ENCODE measurements at places on chromosomes 2 and 18.

GRCh38 chr2:176104316-176105077 is 2.6 kb upstream of the HOXD11 start:
- no peak for DNase-seq

- DNase-seq = no peak
Measured at GRCh38 chr18:79955302-79956075, 4.0 kb upstream of the SLC66A2 start.

GRCh38 chr2:238521870-238522269 is 95.1 kb downstream of the ASB1 start:
- no peak for DNase-seq

DNA sequence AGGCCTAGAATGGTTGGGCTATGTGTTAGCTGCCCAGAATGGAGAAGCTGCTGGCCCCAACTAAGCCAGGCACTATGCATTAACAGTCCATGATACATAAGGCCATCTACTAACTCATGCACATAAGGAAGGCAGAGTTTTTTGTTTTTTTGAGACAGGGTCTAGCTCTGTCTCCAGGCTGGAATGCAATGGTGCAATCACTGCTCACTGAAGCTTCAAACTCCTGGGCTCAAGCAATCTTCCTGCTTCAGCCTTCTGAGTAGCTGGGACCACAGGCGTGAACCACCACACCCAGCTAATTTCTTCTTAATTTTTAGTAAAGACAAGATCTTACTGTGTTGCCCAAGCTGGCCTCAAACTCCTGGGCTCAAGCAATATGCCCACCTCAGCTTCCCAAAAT is 37.6 kb downstream of the GPR45 start:
- DNase-seq = no peak

DNA sequence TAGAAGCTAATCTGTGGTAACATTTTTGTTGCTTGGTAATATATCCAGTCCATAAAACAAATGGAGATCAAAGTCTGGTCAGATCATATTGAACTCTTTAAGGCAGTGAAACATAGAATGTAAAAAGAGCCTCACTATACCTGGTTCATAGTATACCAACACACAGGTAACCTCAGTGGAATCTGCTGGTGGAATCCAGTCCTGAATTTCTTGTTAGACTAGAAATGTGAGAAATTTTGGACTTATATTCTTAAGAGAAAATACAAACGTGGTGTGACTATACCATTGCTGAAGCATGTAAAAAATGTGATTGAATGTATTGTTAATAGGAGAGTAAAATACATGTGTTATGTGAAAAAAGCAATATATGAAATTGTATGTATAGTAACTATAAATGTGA is 46.1 kb upstream of the GRHL1 start:
- no peak for DNase-seq

GRCh38 chr2:36456227-36457175 is 100.9 kb downstream of the CRIM1 start:
- DNase-seq = no peak

DNA sequence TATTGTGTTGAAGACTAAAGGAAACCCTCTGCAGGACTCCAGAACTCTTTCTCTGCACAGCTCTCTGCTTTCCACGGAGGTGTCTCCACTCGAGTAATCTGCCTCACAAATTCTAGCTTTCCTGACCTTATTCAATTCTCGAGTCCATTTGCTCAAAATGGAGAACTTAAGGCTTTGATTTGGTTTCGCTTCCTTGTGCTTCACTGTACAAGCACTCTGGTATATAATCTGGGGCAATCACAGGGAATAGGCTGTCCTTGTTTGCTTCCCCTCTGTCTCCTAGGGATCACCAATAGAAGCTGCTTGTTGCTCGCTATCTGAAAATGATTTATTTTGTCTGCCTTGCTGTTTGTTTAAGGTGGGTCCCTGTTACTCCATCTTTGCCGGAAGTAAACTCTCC is 129.1 kb upstream of the DOCK10 start:
- no peak for DNase-seq

- DNase-seq = no peak
Measured at GRCh38 chr2:225097035-225097434, 54.8 kb upstream of the DOCK10 start.

- DNase-seq = no peak
Measured at GRCh38 chr2:181998041-181998835, 12.6 kb downstream of the PPP1R1C start.

DNA sequence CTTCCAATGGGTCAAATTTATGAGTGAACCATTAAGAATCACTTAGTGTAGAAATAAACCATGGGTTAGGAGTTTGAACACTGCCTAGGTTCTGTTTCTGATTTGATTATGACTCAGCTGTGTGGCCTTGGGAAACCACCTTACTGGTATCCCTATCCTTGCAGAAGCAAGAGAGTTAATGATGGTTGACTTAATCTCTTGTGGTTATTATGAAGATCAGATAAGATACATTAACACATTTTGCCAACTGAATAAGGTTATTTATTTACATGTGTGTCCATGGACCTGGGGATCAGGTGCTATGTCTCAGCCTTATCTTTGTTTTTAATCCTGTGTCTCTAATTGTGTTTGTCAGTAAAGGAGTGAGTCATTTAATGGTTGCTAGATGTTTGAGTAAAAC is 5.4 kb upstream of the KCNJ13 start:
- DNase-seq = no peak

- no peak for DNase-seq
Measured at GRCh38 chr2:211990335-211990734, 548.3 kb downstream of the ERBB4 start.

- DNase-seq = no peak
Measured at GRCh38 chr18:24560511-24560981, 100.1 kb downstream of the HRH4 start.

GRCh38 chr18:65737471-65737955 is 13.3 kb upstream of the CDH7 start:
- DNase-seq = no peak

DNA sequence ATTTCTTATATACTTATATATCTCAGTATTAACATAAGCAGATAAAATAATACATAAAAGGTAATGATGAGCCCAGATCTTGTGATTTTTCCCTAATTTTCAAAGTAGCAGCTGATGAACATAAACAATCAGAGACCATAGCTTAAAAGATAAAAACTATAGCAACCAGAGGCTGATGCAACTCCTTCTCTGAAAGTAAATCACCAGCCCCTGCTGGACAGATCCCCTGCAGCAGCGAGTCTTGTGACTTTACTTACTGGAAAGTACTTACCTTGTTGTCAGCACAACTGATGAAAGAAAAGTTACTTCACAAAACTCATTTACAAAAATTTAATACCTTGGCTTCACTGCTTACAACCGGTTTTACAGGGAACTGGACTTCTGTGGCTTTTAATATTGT is 67.3 kb downstream of the GORASP2 start:
- DNase-seq = no peak
